ENCODE measurements at places on chromosomes 2 and 18.

DNA sequence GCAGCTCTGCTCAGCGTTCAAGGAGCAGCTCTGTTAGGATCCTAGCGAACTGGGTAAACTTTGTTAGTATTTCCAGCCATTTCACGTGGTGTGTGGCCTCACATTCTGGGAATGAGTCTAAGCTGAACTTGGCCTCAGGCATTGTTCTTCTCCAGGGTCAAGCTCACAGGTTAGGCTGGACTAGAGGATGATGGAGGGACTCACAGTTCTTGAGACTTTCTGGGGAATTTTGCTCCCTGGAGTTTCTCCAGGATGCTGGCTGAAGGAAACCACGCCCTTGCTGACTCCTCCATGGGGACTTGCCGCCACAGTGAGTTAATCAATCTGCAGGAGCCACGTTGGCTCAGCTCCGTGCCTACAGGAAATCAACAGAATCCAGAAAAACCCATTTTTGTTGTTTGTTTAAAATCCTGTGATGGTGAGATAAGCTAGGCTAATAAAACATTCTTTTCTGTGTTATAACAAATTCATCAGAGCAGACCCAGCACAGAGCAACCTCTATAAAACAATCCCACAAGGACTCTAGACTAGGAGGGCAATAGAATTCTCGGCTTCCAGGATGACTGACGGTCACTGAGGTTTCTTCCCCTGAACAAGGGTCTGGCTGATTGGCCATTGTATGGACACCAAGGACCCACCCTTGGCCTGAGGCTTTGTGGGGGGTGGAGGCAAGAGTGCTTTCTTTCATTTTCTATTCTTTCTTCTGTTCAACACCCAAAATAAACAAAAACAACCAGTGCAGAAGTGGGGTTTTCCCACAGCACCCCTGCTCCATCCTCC is 12.6 kb downstream of the CNDP1 start:
- DNase-seq, result peak; percentile 88

GRCh38 chr2:219440388-219441256 is 6.0 kb downstream of the SPEG start:
- DNase-seq, result peak; percentile 73

DNA sequence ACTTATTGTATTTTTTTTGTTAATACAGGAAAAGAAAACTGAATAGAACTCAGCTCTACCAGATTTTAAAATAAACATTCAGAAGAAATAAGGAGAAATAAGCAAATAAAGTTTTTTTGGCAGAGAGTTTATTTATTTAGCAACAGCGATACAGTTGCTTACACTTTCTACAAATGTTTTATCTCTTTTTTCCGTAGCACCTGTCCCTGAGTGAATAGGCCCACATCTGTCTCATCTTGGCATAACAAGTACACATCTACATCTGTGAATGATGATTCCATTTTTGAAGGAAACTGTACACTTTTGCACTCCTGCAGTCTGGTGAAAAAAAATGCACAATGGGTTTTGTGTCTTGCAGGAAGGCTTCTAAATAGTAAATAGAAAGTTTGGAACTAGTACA is 783.6 kb upstream of the ZEB2 start:
- DNase-seq, result no peak

- DNase-seq, result no peak
These were observed 9.4 kb downstream of the SP100 start for GRCh38 chr2:230425377-230425776.

DNA sequence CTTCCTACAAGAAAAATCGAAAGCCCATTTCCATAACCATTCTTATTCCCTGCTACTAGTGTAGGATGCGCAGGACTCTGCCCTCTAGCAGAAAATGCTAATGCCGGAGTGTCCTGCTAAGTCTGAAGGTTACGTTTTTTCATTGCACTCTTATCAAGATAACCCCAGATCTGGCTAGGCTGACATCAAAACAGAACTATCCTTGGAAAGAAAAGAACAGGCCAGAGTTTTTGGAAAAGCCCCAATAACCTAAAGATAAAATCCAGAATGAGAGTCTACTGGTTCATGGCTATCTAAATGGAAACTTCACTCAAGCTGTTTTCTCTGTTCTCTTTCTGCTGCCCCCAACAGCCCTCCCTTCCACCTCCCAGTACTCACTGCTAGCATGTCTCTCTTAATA is 913 bp downstream of the RNF152 start:
- no peak for DNase-seq

DNA sequence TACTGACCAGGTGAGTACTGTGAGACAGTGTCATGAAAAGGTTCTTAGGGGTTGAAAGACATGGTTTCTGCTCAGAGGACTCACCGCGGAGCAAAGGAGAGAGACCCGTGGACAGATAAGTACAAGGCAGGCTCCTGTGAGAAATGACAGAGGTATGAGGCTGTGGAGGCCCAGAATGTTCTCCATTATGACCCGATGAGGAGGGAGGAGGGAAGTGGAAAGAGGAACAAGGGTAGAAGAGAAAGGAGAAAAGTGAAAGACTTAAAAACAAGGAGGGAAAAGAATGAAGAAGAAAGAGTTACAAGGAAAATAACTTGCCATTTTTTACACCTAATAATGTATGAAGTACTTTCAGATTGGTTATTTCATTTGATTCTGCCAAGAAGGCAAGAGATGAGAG is 29.8 kb downstream of the MAPRE3 start:
- DNase-seq, result no peak

DNA sequence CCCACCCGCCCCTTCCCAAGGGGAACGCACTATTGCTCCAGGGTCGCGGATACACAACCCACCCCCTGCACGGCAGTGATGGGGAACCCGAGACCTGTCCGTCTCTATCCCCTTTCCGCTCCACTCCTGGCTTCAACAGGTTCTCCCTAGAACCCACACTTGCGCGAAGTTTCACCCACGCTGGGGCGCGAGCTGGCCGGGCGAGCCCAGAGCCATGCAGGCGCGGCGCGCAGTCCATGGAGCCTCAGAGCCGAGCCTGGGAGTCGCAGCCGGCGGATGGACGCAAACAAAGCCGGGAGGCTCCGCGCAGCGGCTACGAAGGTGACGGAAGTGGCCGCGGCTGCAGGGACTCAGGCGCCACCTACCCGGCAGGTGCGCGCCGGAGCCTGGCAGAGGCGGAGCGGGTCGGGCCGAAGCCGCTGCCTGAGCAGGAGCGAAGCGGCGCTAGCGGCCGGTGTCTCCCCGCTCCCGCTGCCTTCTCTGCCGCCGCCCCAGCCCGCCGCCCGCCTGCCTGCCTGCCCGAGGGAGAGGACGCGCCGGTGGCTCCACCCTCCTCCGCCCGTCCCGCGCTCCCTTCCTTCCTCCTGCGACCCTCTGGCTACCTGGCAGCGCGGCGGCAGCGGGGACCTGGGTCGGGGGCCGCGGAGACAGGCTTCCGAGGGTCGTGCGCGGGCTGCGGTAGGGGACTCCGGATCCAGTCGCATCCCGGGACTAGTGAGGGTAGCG is 14.0 kb downstream of the ALPG start:
- DNase-seq, result peak; percentile 42

DNA sequence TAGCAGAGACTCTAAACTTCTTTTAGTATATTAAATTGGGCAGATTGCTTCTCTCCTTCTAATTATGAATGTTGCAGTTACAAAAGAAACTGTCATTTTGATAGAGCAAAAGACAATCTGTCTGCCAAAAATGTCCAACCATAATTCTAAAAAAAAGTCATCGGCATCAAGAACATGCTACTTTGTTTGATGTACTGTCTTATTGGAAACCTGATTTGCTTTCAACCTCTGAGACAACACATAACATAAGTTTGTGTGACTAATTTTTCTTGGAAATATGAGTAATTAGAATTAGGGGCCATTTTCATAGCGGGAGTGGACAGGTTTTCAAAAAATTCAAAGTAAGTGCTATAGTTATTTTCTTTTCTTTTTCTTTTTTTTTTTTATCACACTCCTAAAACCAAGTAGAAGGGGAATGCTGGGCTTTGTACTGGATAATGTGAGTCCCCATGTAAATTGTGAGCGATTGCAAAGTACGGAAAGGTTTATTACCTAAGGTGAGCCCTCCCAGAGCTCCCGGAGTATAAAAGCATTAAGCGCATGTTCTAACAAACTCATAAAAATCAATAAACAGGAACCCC is 59.1 kb downstream of the ZEB2 start:
- no peak for DNase-seq

GRCh38 chr2:98464772-98465310 is 20.2 kb downstream of the INPP4A start:
- no peak for DNase-seq

DNA sequence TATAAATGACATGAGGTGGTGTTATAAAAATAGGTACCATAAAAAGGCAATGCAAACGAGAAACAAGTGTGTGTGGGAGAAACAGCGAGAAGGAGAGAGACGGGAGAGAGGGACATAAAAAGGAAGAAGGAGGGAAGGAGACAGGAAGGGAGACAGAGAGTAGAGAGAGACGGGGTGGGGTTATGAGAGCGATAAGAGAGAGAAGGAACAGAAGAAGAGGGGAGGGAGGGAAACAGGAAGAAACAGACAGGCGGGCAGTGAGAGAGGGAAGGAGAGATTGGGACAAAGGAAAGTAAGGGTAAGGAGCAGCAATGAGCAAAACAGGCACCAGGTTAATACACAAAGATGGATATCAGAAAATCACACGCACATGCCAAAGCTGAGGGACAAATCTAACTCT is 83.7 kb downstream of the TGFA start:
- DNase-seq, result no peak

DNA sequence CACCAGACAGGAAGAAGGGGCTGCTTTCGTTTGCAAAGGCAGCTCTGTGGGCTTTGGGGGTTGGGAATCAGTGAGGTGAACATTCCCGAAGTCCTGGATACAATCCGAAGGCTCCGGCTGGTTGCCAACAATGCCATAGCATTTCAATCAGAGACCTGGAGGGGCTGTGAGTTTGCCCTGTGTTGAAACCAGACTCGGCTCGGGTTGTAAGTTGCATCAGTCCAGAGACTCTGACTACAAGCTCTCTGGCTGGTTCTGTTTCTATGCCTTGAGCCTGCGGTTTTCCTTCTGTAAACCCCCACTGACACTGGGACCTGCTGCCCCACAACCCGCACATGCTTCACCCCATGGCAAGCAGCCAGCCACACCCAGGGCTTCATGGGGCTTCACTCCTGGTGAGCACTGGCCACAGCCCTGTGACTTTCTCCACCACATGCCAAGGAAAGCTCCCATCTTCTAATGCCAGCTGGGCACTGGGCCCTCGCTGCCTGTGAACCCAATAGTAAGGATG is 85.7 kb upstream of the ODC1 start:
- DNase-seq, result peak; percentile 73

DNA sequence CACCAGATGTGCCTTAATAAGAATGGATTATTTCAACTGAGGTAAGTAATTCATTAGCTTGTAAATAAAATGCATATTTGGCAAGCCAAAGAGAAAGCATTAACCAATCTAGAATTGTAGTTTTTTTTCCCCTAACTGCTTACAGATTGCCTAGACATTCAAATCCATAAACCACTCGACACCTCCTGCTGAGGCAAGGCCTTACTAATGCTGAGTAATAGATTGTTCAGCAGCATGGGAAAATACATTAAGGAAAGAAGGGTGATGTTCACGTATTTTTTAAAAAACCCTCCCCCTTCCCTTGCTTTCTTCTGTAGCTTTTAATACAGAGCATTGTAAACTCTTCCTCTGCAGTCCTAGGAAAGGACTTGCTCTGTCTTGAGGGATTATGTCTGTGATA is 17.0 kb upstream of the LINC00305 start:
- peak; percentile 73 for DNase-seq

DNA sequence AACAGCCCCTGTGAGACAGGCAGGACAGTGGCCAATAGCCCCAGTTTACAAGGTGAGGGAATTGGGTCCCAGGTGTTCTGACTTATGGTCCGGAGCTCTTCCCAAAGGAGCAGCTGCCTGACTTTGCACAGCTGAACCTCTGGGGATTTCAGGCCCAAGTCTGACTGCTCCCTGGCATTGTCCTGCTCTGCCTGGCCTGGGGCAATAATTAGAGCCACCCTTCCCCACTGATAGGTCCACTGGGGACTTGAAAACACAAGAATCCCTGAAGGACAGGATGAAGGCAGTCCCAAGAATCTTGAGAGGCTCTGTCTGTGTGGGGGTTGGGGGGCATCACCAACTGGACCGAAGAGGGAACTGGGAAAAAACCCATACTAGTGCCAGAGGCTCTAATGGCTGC is 3.7 kb upstream of the FEV start:
- no peak for DNase-seq

Data from GM23248 (cell line).